ENCODE measurements at places on chromosomes 7 and 10.

DNA sequence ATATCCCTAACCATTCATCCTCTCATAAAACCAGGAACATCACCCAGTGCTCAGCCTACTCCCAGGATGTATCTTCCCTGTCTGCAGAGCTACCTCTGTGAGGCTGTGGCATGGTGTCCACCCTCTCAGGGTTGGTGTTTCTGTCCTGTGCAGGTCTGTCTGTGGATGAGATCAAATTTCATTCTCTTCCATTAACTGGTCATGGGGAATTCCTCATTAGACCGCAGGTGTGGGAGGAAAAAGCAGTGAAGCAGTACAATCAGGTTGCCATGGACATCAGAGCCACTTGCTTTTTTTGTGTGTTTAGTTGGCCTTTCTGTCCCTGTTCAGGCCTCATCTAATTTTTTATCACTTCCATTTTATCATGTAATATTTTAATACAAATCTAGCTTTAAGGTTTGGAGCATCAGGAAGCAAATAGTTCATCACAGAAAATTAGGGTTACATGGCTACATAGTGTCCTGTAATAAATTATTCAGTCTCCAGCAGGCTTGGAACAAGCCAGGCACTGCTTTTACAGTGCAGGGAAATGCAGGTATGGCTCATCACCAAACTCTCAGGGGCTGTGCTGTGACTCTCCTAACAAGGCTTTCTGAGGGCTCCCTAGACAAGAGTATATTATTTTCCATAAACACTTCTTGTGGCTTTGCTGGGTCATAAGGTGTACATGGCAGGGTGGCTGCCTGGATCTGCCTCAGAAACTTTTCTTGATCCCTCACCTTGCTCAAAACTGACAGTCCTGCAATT is 594.9 kb upstream of the IGFBP3 start:
- DNase-seq = no peak

DNA sequence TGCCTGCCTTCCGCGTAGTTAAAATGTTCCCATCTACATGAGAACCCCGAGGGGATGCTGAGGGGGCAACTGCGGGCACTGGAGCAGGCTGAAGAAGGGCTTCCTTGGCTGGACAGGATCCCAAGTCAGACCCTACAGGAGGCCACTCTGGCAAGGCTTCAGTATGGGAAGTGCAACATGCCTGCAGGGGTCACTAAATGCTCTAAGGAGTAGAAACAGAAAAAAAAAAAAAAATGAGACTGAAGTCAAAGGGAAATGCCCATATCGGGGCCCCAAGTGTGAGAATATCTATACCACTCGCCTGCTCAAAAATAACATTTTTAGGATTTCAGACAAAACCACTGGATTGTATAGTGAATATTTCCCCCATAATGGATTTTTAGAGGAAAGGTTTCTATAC is 33.5 kb downstream of the FAM204A start:
- no peak for DNase-seq

GRCh38 chr10:128574581-128575210 is 448.5 kb upstream of the MKI67 start:
- no peak for DNase-seq

GRCh38 chr10:60466267-60467201 is 76.9 kb upstream of the ANK3 start:
- no peak for DNase-seq

DNA sequence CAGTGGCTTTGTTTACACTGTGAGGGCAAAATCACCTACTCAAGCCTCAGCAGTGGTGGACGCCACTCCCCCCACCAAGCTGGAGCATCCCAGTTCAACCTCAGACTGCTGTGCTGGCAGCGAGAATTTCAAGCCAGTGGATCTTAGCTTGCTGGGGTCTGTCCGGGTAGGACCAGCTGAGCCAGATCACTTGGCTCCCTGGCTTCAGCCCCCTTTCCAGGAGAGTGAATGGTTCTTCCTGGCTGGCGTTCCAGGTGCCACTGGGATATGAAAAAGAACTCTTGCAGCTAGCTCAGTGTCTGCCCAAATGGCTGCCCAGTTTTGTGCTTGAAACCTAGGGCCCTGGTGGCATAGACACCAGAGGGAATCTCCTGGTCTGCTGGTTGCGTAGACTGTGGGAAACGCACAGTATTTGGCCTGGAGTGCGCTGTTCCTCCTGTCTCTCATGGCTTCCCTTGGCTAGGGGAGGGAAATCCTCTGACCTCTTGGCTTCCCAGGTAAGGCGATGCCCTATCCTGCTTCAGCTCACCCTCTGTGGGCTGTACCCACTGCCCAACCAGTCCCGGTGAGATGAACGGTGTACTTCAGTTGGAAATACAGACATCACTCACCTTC is 398.5 kb downstream of the ATRNL1 start:
- DNase-seq = no peak

DNA sequence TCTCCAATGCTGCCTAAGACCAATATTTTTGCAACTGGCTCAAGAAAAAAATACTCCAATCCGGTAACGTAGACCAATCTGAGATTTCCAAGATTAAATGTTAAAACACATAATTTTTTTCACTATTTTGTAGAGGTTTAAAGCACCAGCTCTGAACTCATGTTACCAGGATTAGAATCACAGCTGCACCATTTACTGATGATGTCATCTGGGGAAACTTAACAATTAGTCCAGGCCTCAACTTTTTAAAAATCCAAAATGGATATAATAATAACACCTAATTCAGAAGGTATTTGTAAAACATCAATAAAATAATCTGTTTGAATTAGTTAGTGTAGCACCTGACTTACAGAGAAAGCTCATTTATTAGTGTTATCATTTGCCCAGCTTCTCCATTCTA is 14.4 kb downstream of the PON1 start:
- DNase-seq = no peak

DNA sequence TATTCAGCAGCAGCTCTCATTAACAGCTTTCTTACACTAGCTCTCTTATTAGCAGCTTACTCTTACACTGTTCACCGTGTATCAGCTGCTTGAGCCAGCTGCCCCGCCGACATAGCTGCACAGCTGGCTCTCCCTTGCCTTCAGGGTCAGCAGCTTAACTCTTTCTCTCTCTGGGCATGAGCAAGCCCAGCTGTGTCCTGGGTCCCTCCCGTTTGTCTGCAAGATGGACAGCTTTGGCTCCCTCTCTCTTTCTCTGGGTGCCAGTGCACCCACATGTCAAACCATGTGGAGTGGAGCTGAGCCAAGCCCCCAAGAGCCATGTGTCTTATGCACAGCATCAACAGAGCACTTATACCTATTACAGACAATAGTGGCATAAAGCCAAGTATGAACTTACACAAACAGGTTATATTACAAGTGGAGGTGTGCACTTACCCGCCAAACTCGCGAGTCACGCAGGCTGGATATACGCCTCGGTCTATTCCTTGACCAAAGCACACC is 35.7 kb upstream of the MTPAP start:
- no peak for DNase-seq

DNA sequence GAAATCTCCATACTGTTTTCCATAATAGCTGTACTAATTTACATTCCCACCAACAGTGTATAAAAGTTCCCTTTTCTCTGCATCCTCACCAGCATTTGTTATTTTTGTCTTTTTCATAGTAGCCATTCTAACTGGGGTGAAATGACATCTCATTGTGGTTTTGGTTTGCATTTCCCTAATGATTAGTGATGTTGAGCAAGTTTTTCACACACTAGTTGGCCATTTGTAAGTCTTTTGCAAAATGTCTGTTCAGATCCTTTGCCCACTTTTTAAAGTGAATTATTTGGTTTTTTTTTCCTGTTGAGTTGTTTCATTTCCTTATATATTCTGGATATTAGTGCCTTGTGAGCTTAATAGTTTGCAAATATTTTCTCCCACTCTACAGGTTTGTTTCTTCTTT is 101.0 kb upstream of the NFE2L3 start:
- DNase-seq = no peak

- no peak for DNase-seq
Observed at GRCh38 chr7:69739190-69739589, 140.9 kb downstream of the AUTS2 start.

GRCh38 chr10:71272056-71272771 is 46.8 kb upstream of the SLC29A3 start:
- DNase-seq = no peak

- DNase-seq = no peak
Observed at GRCh38 chr10:113132591-113133121, 182.6 kb downstream of the TCF7L2 start.

- DNase-seq = no peak
Observed at GRCh38 chr10:27741173-27742091, 4.2 kb downstream of the MKX start.

DNA sequence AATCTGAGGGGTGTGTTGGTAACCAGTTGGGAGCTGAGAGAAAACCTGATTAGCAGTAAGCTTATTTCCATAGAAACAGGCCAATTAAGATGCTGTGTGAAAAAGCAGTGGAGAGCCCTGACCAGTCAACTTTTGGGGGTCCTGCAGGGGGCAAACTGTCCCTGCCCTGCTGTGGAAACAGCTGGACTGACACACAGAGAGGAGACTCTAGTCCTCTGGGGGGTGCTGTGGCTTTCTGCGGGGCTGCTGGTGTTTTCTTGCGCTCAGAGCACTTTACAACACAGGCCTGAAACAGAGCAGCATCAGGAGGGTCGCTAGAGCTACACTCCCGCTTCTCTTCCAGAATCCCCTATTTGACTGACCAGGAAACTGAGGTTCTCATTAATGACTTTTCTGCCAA is 546.9 kb upstream of the GALNT17 start:
- DNase-seq = no peak

DNA sequence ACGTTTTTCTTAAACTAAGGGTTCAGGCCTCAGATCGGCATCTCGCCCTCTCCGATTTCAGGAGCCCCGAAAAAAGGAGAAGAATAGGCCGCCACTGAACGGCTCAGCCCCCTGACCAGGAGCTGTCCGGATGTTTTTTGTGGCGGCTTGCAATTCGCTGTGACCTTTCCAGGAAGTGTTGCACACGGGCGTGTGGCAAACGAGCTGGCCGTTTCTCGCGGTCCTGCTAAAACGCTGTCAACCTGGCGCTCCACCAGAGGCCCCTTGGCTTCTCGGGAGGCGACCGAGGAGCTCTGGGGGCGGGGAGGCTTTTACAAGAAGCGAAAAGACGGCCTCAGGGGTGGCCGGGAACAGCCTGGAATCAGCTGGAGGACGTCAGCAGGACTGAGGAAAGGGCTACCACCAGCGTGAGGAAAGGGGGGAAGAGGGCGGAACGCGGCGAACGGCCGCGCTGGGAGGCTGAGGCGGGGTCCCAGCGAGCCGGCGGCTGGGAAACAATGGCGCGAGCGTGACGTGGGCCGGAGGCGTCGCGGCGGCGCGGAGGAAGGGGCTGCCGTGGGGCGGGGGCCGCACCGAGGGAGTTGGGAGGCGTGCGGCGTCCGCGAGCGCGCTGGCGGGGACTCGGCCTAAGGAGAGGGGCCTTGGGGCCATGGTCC is 493 bp downstream of the NT5C2 start:
- DNase-seq = peak; percentile 12

GRCh38 chr7:139931190-139931934 is 102.3 kb downstream of the TBXAS1 start:
- no peak for DNase-seq

DNA sequence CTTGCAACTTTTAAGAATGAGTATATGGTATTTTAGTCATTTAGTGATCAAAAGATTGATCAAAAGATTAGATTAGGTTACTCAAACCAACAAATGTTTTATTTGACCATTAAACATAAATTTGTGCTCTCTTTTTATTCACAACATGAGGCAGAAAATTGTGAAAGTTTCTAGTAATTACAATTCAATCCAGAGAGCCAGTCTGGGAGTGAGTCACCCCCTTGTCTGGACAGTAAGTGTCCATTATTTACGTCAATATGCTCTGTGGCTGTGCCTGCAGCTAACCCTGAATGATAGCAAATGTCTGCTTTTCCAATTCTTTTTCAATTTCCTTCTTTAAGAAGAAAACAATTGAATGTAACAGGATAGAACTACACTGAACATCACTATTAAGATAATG is 27.9 kb downstream of the GNG11 start:
- DNase-seq = no peak

- no peak for DNase-seq
Observed at GRCh38 chr7:129434675-129435318, 565 bp downstream of the STRIP2 start.

- DNase-seq = no peak
Observed at GRCh38 chr7:33728873-33729551, 176.3 kb upstream of the BMPER start.

DNA sequence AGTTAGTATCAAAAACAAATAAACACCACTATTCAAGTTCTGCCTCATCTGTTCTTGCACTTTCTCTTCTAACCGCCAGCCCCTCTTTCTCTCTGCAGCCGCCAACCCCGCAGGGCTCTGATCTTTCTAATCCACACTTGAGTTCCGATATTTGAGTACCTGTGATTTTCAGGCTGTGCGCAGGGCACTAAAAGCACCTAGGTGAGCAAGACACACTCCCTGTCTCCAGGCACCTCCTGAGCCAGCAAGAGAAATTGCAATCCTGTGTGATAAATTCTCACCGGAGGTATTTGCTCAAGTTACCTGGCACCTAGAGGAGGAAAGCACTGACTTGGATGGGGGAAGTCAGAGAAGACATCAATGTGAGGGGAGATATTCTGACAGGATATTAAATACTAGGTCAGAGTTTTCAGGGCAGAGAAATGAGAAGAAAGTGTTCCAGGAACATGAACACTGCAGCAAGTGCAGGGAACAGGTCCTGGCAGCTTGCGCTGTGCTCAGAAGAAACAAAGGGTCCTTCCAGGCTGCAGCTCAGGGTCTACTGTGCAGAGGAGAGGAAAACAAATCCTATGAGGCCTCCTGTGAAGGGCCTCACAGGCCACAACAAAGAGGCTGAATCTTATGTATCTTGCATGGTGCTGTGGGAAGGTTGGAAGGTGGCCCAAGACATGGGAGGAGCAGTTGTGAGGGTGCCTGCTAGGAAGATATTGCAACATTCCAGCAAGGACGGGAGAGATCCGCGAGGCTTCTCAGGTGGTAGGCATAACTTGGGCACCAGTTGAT is 568.7 kb upstream of the MGMT start:
- no peak for DNase-seq

DNA sequence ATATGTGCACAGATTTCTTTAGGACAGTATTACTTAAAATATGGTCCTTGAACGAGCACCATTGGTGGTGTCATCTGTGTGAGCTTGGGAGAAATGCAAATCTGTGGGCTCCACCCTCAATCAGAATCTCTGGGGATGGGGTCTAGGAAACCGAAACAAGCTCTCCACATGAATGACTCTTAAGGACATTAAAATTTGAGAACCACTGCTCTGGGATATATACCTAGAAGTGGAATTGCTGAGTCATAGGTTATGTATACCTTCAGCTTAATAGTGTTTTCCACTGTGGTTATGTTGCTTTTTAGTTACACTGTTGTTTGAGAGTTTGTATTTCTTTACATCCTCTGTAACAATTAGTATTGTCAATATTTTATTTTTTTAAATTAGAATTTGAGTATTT is 24.0 kb downstream of the ZNRF2 start:
- no peak for DNase-seq

GRCh38 chr10:77506517-77507200 is 130.9 kb downstream of the KCNMA1 start:
- DNase-seq = no peak

GRCh38 chr7:116786791-116787443 is 75.5 kb upstream of the CAPZA2 start:
- no peak for DNase-seq

Measured in stimulated activated CD4-positive, alpha-beta T cell treated with anti-CD3 and anti-CD28 coated beads, Interleukin-1b, Interleukin-23, amount 100 ng/mL, for 1 hour (primary cell).